Frontal cortex (tissue), 4 donors: ENCODE measurements at places on chromosomes 3 and 15.

DNA sequence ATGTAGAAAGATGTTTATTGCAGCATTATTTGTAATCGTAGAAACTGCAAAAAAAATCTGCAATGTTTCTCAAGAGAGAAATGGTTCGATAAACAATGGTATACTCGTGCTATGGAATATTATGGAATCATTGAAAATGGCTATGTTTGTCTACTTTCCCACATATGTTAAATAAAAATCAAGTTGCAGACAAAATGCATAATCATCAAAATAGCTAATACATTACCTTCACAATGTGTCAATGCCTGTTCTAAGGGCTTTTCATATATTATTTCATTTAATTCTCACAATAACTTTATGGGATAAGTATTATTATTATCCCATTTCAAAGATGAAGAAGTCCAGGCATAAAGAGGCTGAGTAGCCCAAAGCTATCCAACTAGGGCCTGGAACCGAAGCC, 2.2 kb upstream of the EIF2B5 start:
- no peak for DNase-seq

- DNase-seq: no peak
Measured at GRCh38 chr3:68256635-68257223, 602.3 kb upstream of the SUCLG2 start.

- no peak for DNase-seq
Measured at GRCh38 chr3:197183582-197183981, 114.8 kb downstream of the DLG1 start.

- DNase-seq: peak; percentile 4
Measured at GRCh38 chr3:133124511-133124910, 86.3 kb downstream of the TMEM108 start.

DNA sequence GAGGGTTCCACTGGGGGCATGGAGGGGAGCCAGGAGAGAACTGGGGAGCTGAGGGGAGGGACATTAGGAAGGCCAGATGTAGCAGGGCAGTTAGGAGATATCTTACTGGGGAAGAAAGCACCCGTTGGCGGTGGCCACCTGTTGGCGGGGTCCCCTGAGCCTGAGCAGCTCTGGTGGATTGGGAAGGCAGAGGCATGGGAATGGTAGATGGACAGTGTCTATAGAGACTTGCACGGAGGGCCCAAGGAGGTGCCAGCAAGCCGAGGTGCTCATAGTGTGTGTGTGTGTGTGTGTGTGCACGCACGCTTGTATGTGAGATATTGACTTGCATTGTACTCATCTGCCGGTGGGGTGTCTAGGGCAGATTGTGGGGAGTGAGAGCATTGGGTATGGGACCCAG, 179.0 kb downstream of the APBA2 start:
- no peak for DNase-seq

- DNase-seq: no peak
Measured at GRCh38 chr3:108287146-108287545, 9.2 kb upstream of the HHLA2 start.

DNA sequence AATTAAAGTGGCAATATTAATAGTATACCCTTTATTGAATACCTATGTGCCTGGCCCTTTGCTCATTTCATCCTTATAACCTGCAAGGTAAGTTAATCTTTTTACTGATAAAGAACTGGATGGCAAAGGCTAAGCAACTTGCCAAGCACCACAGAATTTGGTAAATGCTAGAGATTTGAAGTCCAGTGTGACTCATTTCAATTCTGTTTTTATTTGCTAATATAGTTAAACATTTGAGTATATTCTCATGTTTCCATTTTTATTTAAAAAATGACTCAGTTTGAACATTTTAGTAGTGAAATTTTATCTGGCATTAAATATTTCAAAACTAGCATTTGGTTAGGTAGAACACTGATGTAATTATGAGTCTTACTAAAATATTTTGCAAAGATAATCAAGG, 11.3 kb downstream of the PFN2 start:
- DNase-seq: no peak

- no peak for DNase-seq
Measured at GRCh38 chr3:16999871-17000270, 115.1 kb downstream of the PLCL2 start.

DNA sequence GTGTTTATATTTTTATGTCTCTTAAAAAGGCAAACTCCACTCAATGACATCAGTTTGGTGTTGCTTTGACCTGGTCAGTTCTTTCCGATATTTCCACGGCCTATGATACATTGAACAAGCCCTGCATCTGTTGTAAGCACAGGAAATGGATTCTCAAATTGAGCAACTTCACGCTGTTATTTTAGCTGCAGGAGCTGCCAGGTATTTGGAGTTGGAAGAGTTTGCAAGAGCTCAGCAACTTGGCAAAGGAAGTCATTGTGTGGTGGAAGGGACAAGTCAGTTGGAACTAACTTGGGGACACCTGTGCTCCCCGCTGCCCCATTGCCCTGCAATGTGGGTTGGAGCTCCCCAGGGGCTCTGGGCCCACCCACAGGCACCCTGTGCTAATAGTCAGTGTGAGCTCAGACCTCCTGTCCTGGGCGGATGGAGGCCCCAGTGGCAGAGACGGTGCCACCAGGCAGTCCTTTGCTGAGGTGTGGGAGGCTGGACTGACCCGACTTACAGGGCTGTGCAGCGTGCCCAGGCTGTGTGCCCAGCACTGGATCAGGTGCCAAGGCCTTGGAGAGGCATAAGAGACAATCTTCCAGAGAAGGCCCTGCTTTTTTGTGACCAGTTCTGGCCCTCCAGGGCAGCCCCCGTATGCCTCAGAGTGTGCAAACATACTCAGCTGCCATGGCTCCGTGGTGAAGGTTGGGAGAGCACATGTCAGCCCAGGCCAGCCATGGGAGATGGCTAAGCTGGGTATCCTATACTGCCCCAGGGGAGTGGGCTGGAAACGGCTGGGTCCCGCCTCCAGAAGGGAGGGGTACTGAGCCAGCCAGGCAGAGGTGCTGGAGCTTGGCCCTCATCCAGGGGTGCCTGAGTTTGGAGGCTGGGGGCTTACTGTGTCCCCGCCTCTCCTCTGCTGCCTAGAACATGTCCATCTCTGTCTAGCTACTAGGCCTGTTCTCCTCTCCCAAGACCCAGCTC, 43.5 kb downstream of the KY start:
- DNase-seq: no peak

- DNase-seq: no peak
Measured at GRCh38 chr15:98150536-98150935, 190.0 kb downstream of the ARRDC4 start.

DNA sequence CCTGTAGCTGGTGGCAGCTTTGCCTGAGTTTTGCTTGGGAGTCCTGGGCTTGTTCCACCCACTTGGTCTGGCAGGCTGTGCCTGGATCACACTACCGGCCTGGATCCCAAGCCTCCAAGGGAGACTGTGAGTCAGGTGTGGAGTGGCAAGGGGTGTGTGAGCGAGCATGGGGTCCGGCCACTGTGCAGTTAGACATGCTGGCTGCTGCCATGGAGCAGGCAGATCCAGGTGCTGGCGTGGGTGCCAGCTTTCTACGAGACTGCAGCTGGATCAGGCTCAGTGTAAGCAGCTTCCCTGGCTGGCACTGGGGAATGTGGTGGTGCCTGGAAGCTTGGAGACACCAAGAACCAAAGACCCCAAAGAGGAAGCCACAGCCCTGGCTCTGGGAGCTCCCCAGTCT, 102.0 kb upstream of the BNIP2 start:
- DNase-seq: no peak

DNA sequence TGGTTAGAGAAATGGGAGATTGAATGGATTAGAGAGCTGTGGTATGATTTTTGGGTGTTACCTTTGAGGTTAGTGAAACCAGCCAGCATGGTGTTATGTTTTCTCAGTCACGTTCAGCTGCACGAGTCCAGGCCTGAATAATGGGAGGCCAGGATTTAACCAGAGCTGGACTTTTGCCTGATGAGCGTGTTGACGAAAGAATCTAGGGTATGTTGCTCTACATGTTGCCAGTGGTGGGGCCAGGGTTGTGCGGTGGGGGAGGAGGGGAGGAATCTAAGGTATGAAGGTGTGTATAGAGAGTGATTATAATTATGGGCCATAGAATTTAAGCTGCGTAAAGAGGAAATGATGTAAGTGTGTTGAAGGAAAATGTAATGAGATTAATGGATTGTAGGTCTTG, 22.8 kb downstream of the MINDY2 start:
- no peak for DNase-seq

DNA sequence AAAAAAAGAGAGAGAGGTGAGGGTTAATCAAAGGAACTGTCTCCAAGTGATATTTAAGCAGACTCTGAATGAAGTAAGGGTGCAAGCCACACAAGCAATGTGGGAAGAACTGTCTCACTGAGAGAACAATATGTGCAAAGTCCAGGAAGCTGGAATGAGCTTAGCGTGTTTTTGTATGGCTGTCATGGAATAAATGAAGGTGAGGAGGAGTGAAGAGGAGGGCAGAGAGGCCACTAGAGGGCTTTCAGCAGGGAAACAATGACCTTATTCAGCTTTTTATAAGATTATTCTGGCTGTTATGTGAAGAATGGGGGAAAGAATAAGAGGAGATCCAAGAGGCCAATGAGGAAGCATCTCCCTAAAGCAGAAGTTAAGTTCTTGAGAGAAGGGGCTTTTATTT, 86.9 kb upstream of the COL8A1 start:
- DNase-seq: no peak

DNA sequence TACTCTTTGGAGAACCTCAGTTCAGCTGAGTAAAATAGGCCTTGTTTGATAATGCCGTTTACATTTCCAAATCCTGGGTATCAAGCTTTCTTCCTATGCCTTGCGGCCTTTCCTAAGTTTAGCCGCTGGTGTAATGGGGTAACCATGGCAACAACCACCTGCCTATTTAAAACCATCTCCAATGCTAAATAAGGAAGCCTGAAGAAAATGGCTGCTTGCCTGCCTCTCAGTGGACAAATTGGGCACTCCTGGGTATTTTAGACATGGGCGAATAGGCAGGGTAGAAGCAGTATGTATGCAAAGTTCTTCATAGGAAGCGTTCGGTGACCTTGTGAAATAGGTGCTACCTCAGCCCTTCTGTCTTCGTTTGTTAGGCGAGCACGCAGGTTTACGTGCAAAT, 122.7 kb downstream of the DGKG start:
- DNase-seq: no peak
